ENCODE measurements at places on chromosomes 1 and 21. TPM values are rescaled to one million over a fixed set of nuclear protein-coding genes. Genes with fewer than 3 reads are reported as not detected.

The CFHR5 gene
- total RNA-seq: not detected

The ISG20L2 gene
- 13.6 TPM for total RNA-seq

GRCh38 chr1:45395582-45395981 lies 55.3 kb upstream of the MUTYH start:
- DNase-seq: no peak

GRCh38 chr1:82785268-82785790 lies 984.6 kb downstream of the ADGRL2 start:
- DNase-seq: no peak

DNA sequence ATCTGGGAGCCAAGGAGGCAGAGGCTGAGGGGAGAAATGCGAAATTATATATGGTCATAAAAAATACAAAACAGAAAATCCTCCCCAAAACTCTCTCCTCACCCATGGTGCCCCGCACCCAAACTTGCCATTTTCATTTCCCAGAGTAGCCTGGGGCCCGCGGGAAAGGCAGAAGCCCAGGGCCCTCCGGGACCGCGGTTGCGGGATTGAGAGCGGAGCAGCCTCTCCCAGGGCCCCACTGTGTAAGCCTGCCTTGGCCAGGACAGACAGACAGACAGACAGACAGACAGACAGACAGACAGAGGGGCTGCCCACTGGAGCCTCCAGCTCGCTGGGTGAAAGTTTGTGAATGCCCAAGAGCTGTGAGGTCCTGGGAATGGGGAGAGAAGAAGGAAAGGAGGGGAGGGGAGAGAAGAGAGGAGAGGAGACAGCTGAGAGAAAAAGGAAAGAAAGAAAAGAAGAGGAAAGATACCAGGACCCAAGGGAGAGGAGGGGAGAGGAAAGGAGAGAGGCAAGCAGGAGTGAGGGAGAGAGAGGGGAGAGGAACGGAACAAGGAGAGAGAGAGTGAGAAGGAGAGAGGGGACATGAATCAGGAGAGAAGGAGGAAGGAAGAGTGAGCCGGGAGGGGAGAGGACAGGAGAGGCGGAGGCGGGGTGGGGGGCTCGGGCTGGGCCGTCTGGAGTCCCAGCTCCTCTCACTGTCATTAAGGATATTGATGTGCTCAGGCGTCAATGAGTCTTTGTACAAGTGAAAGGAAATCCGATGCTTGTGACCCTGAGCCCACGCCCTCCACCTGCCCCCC lies 69.3 kb upstream of the CASZ1 start:
- no peak for DNase-seq
